Transverse colon (tissue), 4 donors: ENCODE measurements at places on chromosomes 5 and 9. TPM values are rescaled to one million over a fixed set of nuclear protein-coding genes. Genes with fewer than 3 reads are reported as not detected.

DNA sequence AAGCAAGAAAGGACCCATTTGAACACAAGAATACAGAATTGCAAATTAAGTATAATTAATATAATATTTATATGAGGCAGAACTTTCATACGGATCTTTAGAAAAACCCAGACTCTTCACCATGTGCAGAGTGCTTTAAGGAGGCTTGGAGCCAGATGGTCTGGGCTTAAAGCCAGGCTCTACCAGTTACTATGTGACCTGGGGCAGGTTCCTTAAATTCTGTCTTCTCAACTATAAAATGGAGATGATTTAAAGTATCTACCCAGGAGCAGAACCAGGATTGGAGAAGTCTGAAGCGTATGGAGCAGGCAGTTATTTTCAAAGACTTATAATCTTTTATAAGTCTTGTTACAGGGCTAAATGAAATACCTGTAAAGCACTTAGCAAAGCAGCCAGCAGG lies 202.1 kb downstream of the TSSK1B start:
- no peak for DNase-seq

GRCh38 chr5:91146905-91147600 lies 236.1 kb downstream of the ARRDC3 start:
- DNase-seq, result no peak

DNA sequence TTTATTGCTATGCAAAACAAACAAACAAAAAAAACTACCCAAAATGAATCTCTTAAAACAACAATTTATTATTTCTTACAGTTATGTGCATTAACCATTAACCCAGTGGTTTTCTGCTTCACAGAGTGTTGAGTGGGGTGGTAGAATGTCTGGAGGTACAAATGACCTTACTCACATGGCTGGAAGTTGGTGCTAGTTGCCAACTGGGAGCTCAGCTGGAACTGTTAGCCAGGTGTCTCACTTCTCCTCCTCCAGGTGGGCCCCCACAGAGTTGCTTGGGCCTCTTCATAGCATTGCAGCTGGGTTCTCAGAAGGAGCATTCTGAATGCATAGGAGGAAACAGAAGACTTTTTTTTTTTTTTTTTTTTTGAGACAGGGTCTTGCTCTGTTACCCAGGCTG lies 10.5 kb upstream of the B4GALT1 start:
- no peak for DNase-seq

DNA sequence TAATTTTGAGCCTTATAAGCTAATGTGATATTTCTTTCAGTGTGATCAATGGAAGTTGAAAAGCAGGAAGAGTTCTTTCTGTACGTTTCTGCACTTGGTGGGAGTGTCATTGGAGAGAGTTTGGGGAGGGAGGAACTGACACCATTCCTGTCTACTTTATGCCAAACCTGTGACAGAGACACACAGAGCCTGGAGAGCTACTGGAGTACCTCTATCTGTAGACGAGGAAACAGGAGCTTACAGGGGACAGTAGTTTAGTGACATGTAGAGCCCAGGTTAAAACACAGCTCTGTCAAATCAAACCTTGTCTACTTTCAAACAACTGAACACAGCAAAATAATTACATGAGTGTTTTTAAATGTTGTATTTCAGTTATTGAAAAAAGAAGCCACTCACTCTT lies 103.6 kb downstream of the PDE4D start:
- DNase-seq, result no peak

- no peak for DNase-seq
These were observed 193.5 kb downstream of the PLK2 start for GRCh38 chr5:58266402-58266801.

- DNase-seq, result no peak
These were observed 208.9 kb upstream of the DMRTA1 start for GRCh38 chr9:22237497-22238363.

DNA sequence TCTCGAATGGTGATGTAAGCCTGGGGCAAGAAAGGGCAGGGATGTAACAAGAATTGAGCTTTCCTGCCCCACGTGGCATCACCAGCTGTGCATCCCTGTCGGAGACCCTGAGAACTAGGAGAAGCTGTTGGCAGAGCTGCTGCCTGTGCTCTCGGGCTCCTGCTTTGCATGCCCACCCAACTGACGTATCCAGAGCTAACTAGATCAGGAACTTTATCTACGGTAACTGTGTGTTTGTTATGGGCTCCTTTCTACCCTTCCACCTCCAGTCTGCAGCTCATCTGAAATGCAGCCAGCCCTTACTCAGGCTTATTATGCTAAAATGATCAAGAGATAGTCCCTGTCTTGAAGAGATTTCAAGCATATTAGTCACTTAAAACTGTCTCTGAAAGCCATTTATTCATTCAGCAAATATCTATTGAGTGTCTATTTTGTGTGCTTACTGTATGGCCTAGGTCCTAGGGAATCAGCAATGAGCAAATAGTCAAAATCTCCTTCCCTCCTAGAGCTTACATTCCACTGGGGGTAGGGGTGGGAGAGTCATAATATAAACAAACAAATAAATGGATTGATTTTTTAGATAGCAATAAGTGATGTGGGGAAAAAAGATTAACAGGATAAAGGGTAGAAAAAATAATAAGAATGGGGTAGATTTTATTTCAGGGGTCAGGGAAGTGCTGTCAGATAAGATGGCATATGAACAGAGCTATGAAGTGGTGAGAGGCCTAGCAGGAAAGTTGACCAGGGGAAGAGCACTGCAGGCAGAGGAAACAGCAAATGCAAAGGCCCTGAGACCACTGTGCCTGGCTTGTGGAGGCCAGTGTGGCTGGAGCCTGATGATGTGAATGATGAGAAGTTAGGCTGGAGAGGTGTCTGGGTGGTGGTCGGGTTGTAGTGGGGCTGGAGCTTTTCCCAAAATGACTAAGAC lies 118.2 kb downstream of the GALNT10 start:
- no peak for DNase-seq

GRCh38 chr5:39240750-39241149 lies 21.4 kb upstream of the FYB1 start:
- no peak for DNase-seq

DNA sequence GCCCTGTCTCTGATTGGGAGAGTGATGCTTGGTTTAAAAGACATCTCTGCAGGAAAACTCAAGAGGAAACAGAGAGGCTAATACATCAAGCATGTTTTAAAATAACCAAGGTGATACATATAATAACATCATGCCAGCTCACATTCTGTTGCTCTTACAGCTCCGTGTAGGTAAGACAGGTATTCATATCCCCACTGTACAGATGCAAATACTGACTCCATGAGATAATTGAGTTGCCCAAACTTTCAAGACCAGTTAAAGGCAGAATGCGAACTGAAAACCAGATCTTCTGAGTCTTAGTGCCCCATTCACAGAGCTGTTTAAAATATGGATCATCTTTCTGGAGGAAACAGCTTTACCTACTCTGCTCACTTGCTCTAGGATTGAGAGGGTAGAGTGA lies 214.0 kb downstream of the PIK3R1 start:
- no peak for DNase-seq

- DNase-seq, result no peak
These were observed 399.1 kb upstream of the PIK3R1 start for GRCh38 chr5:67816456-67816855.

- DNase-seq, result no peak
These were observed 62.8 kb downstream of the RGS3 start for GRCh38 chr9:113526231-113526746.

GRCh38 chr5:64869419-64869818 lies 100.7 kb downstream of the CWC27 start:
- DNase-seq, result no peak

DNA sequence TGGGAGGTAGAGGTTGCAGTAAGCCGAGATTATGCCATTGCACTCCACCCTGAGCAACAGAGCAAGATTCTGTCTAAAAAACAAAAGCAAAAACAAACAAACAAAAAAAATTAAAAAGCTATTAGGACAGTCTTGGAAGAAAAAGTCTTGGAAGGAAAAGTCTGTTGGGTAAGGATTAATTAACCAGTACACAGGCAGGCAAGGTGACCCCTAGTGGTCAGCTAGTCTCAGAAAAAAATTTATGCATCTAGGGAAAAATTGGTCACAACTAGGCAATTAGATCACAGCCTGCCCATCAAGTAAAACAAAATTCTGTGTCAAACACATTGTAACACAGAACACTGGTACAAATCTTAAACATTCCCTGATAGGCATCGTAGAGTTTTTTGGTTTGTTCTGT lies 6.7 kb upstream of the ANKRD18B start:
- no peak for DNase-seq

GRCh38 chr9:85971731-85972130 lies 30.8 kb downstream of the NAA35 start:
- DNase-seq, result no peak

DNA sequence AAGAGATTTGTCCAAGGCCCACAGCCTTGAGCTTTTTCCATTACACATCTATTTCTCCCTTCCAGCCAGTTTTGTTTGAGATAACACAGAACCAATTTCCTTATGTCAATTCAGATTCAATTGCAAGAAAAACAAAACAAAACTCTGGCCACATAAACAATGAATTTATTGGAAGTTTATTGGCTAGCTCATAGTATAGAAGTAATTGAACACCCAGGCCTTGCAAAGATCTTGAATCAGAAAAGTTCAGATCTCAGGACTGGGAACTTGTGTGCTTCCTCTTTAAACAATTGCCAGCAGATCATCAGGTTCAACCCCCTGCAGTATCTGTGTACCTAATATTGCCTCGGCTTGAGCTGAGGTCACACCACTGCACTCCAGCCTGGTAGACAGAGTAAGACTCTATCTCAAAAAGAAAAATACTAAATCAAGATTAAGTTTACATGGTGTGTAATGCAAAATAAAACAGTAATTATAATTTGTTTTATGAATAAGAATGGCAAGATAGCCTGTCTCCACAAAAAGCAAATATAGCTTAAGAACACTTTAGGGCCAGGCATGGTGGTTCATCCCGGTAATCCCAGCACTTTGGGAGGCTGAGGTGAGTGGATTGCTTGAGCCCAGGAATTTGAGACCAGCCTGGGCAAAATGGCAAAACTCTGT lies 4.1 kb upstream of the ZCCHC10 start:
- no peak for DNase-seq

GRCh38 chr5:159337016-159337955 lies 7.0 kb upstream of the IL12B start:
- no peak for DNase-seq

GRCh38 chr5:157611571-157612476 lies 36.2 kb upstream of the ADAM19 start:
- DNase-seq, result no peak

GRCh38 chr5:5183933-5184332 lies 43.8 kb downstream of the ADAMTS16 start:
- no peak for DNase-seq

DNA sequence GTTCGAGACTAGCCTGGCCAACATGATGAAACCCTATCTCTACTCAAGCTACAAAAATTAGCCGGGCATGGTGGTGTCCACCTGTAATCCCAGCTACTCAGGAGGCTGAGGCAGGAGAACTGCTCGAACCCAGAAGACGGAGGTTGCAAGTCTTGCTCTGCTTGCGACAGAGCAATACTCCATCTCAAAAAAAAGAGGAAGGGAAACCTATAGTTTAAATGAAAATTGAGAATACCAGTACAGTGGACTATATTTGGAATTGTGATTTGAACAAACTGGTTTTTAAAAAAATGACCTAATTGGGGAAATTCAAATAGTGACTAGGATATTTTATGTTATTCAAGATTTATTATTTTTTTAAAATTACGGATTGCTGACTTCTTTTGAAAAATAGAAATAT lies 33.2 kb downstream of the DIAPH1 start:
- DNase-seq, result no peak

DNA sequence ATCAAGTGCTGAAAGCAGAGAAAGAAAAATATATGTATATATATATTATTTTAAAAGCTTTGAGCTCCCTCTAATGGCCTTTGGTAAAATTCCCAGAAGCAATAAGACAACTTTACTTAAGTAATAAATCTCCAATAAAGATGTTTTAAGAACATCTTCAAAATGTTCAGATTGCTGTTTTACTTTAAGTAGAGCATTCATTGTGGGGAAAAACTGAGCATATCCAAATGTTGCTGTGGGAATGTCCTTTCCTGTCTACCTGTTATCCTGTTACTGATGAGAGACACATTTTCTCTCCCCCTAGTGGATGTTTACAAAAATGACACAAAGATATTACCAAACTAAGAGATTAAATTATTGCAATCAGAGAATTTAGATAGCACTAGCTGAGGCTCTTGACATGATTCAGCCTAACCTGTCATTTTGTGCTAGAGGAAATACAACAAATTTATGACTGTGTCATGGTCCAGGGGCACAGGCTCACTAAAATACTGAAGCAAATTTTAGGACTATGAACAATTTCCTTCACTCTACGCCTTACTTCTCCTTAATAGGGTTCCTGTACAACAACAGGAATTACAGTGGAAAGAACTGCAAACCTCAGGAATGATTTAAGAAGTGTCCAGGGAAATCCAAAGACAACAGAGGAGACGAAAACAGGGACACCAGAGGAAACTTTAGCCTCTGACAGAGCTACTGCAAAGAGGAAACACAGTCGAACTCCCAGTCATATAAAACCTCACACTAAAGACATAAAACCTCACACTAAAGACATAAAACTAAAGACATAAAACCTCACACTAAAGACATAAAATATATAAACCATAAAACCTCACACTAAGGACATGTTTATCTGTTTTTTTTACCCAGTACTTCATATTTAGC lies 24.3 kb upstream of the PRRC1 start:
- DNase-seq, result no peak

GRCh38 chr5:131977212-131977604 lies 31.7 kb upstream of the MEIKIN start:
- no peak for DNase-seq

DNA sequence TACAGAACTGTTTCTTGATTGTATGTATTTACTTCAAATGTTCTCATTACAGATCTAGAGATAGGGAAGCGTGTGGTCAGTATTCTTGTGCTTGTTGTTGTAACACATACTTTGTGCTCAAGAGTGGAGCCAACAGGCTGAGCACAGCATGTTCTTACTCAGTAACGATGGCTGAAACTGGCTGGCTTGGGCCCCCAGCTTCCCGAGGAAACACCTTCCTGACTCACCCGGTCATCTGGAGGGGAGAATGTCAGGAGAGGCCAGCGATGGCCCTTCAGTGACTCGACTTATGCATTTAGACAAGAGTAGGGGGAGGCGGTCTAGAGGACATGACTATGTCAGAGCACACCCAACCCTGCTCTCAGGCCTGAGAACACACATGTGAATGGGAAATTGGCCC lies 25.6 kb downstream of the ZNF474 start:
- no peak for DNase-seq

The MCIDAS gene
- total RNA-seq, result not detected

The TLE1 gene
- 51.5 TPM for total RNA-seq

The CSNK1G3 gene
- 70.3 TPM for total RNA-seq

The BNIP1 gene
- not detected for total RNA-seq

The FPGS gene
- 144 TPM for total RNA-seq

The TMC1 gene
- total RNA-seq, result not detected

The PPP2R2B gene
- total RNA-seq, result 1.9 TPM

The ANKDD1B gene
- total RNA-seq, result 10.1 TPM

The STPG3 gene
- total RNA-seq, result not detected

The TRIM7 gene
- total RNA-seq, result 16.7 TPM

The ANKRD18A gene
- total RNA-seq, result 5.6 TPM

The STC2 gene
- total RNA-seq, result 1.9 TPM

The CCL28 gene
- total RNA-seq, result 111 TPM

The EQTN gene
- 1.1 TPM for total RNA-seq

The LHX3 gene
- total RNA-seq, result not detected

The ROPN1L gene
- 0.32 TPM for total RNA-seq
